Activated CD4-positive, alpha-beta T cell treated with anti-CD3 and anti-CD28 coated beads, Interleukin-2, amount 50 U/mL, for 4 hours (primary cell): ENCODE measurements at places on chromosomes 16 and 17.

DNA sequence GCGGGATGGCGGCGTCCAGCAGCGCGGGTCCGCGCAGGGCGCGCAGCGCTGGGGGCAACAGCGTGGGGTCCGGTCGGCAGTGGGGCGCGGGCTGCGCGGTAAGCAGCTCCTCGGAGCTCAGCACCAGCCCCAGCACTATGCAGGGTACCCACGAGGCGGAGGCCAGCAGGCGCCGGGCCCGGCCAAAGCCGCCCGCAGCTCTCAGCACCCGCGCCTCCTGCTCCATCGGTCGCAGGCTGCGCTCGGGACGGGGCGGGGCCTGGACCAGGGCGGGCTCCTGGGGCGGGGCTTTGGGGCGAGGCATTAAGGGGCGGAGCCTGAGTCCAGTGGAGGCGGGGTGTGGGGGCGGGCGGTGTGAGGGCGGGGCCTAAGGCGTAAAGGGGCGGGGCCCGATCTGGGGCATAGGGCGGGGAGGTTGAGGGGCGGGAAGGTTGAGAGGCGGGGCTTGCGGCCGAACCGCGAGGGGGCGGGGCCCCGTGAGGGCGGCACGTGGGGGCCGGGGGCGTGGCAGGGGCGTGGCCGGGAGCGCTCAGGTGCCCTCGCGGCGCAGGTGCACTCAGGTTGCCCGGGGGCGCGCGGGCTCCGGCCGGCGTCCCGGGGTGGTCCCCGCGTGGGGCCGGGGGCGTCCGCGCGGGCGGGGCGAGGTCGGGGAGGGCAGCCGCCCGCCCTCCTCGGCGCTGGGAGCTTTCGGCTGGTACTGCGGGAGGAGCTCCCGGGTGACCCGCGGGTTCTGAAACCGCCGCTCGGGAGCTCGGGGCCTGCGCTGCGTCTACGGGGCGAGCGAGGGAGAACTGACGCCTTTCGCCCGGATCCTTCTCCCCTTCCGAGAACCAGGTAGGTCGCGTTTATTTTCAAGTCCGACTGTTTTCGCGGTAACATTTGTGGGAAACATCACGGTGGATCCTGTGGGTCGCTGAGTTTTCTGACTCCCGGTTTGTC, 1.4 kb upstream of the SLC22A31 start:
- DNase-seq, result peak; percentile 71

GRCh38 chr17:72860778-72861177, 231.7 kb downstream of the SLC39A11 start:
- no peak for DNase-seq

DNA sequence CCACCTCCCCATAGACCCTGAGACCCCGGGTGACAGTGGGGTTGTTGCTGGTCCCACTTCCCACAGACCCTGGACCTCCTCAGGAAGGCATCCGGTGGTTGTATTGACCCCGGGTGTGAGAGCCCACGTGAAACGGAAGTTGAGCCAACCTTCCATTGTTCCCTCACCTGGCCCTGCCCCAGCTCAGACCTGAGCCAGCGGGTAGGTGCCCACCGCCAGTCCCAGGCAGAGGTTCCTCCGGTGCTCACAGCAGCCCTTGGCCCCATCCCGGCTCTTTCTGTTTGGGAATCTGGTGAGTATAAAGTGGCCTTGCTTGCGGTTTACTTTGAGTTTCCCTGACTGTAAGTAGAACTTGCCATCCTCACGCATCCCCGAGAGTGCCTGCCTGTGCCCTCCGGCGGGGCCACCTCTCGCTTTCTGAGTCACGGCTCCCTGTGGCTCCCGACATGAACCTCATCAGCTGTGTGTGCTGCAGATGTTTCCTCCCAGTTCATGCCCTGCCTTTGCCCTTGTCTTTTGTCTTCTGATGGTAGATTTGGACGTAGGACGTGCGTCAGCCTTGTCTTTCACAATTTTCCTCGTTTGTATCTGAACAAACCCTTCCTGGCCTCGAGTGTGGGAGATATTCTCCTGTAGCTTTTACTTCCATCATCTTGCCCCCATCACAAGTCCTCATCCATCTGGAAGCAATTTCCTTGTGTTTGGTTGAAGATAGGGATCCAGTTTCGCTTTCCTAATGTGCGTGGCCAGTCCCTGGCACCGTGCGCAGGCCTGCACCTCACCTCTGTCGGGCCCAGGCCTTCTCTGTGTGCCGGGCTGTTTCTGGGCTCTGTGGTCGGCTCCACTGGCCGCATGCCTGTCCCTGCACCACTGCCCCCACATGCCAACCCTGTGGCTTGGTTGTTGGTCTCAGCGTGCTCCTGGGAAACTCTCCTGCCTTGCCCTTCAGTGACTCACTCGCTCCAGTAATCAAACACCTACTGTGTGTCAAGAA, 76.0 kb downstream of the METRNL start:
- DNase-seq, result no peak

- DNase-seq, result no peak
Observed at GRCh38 chr17:75032720-75033280, 14.0 kb downstream of the ATP5PD start.

GRCh38 chr17:4241535-4241934, 22.2 kb downstream of the ANKFY1 start:
- DNase-seq, result no peak

DNA sequence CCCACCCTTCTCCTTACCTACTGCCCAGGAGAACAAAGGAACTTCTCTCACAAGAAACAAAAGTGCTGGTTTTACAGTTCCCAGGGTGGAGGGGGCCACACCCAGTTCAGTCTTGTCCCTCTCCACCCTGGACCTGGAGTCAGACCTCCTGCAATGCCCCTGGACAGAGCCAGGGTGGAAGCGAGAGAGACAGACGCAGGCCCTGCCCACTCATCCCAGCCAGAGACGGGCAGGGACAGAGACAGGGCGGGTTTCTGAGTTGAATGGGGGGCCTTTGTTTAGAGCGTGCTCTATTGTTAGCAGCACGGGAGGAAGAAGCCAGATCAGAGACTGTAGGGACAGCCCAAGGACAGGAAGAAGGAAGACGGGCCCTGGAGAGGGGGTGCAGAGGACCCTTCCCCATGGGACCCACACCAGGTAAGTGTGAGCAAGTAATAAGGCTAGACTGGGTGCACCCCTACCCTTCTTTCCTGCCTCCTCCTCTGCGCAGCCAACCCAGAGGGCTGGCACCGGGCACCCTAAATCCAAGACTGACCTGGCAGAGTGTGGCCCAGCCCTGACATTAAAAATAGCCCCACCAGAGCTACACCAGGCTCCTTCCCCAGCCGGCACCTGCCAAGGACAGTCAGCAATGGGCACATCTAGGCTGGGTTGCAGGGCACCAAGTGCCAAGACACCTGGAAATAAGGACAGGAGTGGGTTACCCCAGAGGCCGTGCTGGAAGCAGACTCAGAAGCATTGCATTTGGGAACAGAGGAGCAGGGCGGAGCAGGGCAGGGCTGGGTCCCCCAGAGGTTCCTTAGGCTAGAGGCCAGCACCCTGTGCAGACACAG, 10.9 kb downstream of the JUP start:
- DNase-seq, result no peak

DNA sequence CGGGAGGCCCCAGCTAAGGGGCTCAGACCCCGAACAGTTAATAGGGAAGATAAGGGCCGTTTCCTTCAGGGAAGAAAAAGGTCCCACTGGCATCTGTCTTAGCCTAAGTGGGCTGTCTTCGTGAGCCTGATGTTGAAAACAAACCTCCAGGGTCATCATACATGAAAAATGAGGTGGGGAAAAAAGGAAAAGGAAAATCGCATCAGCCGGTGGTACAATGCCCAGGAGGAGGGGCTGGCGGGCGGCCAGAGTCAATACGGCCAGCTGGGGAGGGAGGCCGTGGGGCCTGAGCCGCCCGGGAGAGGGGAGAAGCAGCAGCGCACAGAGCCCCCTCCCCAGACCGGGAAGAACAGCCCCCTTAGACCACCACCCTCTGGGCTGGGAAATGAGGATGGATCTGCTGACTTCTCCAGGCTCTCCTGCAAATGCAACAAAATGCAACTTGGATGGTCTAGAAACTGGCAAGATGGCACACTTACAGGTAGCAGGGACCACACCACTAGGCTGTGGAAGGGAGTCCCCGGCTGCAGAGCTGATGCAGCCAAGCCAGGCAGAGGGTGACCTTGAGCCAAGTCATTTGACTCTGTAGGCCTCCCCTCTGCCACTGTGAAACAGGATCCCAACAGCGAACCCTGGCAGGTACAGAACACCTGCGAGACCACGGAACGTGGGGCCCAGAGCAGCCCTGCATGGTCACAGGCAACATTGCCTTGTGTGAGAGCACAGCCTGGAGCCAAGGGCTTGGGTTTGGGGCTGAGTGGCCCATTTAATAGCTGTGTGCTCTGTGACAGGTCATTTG, 448.5 kb downstream of the SOX9 start:
- no peak for DNase-seq
